ENCODE measurements at places on chromosomes 2 and 18.

DNA sequence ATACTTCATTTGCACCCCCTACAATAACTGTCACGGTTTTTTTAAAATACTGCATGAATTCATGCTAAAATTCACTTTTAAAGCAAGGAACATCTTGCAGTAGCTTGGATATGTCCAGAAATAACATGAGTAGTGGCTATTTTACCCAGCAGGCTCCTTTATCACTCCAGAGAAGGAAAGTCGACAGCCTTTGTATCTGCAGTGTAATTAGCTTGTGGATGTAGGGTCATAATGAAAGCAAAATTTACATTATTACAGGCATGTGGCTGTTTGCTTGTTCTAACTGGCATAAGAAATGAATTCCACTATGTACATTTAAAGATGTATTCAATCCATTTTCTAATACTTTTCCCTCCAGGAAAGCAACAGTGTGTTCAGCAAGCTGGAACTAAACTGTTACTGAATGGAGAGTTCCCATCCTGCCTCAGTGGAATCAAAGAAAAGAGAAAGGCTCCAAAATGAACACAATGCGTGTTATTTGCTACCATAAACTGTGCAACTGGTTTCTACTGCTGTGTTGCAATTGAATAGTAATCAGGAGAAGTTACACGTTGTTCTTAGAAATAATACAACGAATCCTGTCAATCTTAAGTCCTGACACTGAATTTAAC lies 321.2 kb upstream of the VRK2 start:
- no peak for DNase-seq

DNA sequence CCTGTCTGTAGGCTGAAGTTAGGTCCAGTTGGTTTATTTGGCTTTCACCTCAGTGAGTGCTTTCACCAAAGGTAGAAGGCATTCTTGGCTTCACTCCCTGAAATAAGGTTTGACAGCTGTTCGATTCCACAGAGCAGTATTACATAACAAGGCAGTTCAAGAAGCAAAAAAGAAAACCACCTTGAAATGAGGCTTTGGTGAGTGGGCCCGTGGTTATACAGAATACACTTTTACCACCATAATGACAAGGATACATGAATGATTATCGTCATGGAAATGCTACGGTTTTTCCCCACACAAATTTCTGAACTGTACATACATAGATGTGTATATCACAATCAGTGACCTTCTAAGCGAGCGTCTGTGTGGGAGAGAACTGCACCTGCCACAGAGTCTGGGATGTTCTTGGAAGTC lies 80.0 kb upstream of the CHRNA1 start:
- no peak for DNase-seq

DNA sequence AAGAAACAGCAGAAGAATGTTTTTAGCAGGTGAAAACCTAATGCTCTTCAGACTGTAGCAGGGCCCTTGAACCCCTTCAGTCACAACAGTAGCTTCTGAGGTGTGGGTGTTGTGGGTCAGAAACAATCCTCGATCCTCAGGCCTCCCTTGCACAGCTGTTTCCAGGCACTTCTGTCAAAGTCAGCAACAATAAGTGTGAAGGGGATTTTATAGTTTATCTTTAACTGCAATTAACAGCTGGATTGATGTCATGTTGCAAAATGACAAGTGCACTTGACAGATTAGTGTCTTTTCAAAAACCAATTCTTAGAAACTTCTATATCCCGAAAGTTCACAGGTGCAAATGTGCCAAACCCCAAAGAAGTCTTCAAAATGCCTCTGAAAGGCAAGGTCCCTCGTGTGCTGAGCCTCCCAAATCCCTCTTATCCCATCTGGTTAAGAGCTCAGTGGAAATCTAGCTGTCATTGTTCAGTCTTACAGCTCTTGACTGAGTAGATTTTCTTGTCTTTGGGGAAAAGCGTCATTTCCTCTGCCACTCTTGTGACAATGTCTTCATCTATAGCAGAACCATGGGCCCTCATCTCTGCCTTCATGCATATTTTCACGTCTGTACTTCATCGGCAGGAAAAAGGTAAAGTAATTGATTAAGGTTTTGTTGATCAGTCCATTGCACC lies 29.6 kb downstream of the M1AP start:
- no peak for DNase-seq

- DNase-seq: no peak
Observed at GRCh38 chr2:224162122-224162521, 123.0 kb upstream of the SERPINE2 start.

GRCh38 chr2:128374001-128374710 lies 55.5 kb upstream of the HS6ST1 start:
- no peak for DNase-seq

DNA sequence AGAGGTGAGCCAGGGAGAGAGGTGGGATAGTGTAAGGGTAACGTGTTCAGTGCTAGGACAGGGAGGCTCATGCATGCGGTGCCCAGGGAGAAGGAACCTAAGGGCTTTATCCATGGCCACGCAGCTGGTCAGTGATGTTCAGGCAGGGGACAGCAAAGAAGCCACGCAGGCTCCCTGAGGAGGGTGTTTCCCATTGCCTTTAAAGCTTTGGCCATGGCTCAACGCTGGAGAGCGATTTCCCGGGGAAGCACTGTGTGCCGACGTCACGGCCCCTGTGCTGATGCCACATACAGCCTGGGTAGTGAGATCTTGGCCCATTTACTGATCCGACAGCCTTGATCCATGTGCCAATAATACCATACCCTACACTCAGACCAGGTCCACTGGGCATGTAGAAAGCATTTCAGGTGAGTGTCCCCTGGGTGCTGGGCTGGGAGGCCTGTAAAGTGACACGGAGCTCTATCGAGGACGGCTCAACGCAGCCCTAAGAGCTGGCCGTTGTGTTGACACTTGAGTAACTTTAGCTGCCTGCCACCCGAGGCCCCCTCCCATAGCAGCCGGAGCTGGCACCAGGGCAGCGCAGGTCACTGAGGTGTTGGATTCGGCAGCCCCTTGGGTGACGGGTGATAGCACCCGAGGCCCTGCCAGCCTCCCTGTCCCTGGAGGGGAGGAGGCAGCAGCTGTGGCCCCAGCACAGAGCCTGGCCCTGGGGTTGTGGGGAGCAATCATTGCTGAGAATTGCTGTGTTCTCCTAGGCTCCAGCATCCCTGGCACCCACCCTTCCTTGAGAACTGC lies 41.4 kb downstream of the PDIA6 start:
- DNase-seq: no peak

DNA sequence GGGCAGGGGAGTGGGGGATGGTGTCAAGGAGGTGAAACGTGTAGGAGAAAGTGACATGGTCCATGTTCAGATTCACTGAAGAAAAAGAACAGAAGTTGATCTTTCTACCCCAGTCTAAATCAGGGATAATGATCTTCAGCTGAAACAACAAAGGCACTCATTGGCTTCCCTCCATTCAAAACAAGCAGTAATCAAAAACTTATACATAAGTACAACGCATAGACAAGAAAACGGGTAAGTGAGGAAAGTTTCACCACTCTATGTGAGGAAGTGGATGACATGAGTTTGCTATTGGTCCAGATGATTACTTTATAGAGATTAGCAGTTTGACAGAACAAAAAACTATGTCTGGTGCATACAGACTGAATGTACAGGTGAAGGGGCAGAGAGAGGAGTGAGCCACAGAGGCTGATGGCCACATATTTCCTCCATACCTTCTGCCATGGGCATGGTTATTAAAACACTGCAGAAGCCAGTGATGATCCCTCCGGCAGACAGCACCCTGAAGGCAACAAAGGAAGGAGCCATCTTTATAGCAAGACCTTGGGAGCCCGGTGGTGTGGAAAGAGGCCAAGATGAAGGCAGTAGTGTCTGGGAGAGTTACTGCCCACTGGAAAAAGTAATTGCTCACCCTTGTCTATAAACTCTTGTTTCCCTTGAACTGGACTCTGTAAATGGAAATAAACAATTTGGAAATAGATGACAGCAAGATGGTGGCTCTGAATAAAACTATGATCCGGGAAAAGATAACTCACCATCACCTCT lies 57.7 kb downstream of the SLC25A12 start:
- no peak for DNase-seq

DNA sequence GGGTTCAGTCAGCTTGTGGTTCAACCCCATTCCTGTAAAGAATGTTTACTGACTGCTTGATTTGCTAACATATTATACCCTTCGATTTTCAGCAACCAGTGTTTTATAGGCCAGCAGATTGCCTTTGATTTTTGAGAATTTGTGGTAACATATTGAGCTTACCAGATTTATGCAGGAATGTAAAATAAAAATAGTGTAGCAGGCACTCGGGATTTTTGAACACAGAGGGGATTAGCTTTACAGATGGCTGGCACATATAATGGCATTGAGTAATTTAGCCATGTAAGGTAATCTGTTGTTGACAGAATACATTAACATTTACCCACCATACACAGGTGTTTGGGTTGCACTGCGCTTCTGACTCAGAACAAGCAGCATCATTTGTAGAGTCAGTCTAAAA lies 354.0 kb downstream of the LRRTM1 start:
- DNase-seq: no peak

DNA sequence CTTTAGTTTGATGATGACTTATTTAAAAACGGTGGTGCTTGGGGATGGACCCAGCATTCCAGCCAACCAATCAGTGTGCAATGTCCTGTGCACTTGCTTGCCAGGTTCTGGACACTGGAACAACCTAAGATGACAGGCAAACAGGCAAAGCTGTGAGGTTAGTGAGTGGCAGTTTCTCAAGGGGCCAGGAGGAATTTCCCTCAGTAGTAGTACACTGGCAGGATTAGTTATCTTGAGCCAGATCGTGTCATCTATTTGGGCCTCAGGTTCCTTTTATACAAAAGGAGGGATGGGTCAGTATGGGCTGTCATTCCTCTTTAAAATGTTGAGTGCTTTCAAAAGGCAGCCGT lies 26.6 kb downstream of the MAP4K4 start:
- DNase-seq: no peak

- DNase-seq: no peak
Observed at GRCh38 chr18:50167966-50168365, 27.0 kb downstream of the MYO5B start.

- no peak for DNase-seq
Observed at GRCh38 chr2:221848286-221848685, 276.2 kb upstream of the EPHA4 start.

- DNase-seq: no peak
Observed at GRCh38 chr18:47492691-47493090, 241.2 kb upstream of the SKOR2 start.

GRCh38 chr2:60453301-60453700 lies 100.2 kb downstream of the BCL11A start:
- no peak for DNase-seq

- DNase-seq: no peak
Observed at GRCh38 chr2:240247868-240248720, 107.6 kb upstream of the OTOS start.

DNA sequence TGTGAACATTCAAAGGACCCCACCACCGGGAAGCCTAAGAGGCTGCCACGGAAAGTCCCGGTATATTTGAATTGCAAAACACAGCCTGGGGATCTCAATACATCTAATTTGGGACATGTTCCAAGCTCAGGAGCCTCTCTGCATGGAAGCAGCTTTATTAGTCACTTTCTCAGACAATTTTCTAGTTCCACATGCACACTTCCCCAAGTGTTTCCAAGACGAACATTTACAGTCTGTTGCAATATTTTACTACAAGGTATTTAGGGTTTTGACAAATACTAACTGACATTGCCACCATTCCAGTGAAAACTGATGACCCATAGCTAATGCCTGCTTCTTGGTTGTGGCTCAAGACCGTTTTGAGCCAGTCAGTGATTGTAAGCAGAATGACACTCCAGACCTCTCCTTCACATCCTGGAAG lies 145.3 kb downstream of the NCKAP5 start:
- DNase-seq: no peak

DNA sequence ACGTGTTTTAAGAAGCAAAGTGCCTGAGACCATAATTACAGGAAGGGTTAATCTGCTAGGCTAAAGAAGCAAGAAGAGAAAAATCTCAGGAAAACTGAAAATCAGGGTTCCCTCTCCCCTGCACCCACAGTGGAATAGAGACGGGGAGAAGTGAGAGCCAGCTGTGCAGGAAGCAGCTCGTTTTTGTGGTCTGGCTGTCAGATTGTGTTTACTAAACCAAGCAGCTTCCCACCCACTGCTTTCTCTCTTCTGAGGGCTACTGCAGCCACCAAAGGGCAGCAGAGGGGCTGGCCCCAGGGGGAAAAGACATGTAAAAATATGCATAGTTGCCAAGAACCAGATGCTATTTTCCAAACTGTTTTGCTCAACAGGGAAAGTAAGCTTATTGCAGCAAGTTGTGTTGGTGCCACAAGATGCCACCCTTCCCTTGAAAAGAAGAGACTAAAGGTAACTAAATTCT lies 72.6 kb upstream of the THUMPD2 start:
- DNase-seq: no peak

DNA sequence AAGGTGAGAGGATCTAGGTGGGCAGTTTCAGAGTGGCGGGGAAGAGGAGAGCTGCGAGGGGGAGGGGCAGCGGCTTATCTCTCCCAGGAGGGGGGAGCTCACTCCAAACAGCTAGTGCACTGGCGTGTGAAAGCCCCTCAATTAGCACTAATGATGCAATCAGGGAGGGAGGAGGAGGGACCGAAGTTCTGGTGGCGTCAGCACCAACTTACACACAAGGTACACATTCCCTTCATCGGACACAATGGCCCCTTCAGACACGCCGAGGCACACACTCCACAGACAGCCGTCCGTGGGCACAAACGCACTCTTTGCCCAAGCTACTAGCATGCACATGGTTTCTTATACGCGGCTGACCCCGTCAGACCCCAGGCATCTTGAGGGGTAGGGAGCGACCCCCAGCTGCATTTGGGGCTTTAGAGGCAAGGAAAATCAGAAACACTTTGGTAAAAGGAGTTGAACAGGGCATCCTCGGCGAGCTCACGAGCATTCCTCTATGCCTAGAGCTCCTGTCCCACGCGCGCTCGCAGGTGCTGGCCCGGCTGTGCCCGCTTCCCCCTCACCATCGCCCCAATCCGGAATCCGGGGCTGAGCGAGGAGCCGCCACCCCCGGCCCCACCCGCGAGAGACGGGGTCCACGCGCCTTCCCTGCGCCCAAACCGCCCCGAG lies 868 bp upstream of the PKDCC start:
- DNase-seq: no peak

- DNase-seq: no peak
Observed at GRCh38 chr18:37383036-37383785, 182.4 kb downstream of the CELF4 start.

DNA sequence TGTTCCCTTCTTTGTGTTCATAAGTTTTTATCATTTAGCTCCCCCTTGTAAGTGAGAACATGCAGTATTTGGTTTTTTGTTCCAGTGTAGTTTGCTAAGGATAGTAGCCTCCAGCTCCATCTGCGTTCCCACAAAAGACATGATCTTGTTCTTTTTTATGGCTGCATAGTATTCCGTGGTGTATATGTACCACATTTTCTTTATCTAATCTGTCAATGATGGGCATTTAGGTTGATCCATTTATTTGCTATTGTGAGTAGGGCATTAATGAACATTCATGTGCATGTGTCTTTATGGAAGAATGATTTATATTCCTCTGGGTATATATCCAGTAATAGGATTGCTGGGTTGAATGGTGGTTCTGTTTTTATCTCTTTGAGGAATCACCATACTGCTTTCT lies 33.4 kb downstream of the CARF start:
- DNase-seq: no peak

DNA sequence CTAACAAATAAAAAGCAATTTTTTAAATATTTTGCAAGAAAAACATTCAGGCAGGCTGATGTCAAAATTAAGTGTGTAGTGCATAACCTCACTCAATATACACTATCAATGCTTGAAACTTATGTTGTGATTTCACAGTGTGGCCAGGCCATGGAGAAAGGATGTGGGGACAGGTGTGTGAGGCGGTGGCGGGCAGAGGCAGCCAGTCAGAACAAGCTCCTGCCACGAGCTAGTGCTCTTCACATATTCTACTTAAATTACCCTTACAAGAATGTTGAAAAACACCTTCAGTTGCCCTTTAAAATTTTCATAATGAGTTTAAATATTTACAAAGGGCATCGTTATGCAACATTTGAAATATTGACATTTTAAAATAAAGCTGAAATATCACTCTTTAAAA lies 43.2 kb downstream of the CYB5A start:
- no peak for DNase-seq

Data from activated CD8-positive, alpha-beta memory T cell treated with anti-CD3 and anti-CD28 coated beads, Interleukin-2, amount 50 U/mL, for 4 hours (primary cell).